GM12892 (cell line): ENCODE measurements at places on chromosomes 16 and 17.
A peak's percentile ranks its signal among the peaks of the same experiment; 100 is the strongest.

DNA sequence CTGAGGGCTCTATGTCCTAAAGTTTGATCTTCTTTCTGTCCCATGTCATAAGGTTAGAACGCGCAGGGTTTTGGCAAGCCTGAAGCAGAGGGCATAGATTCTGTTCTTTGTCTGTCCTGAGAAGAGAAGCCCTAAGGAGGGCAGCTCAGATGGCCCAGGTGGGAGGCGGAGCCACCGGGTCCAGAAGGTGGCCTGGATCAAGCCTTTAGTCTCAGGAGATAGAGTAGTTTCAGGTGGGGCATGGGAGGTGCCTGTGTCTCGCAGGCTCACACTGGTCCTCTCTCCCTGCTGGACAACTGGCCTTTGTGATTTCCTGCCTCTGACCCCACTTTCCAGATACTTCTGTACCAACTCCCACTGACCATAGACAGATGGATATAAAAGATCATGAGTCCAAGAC, 44.2 kb upstream of the DNAJA2 start:
- DNase-seq: no peak

DNA sequence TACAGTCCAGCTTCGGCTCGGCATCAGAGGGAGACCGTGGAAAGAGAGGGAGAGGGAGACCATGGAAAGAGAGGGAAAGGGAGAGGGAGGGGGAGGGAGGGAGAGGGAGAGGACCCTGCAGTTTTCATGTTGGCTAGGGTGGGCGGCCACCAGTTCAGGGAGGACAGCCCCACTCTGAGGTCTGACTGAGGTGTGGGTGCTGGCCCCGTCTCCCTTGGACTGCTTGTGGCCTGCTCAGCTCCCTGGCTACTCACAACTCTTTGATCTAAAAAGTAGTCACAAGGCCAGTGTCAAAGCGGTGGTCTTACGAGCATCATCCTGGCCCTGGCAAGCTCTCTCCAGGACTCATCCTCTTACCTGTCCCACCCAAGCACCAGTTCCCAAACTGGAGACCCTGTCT, 9.4 kb downstream of the COX4I1 start:
- no peak for DNase-seq

GRCh38 chr17:5823219-5823618, 238.9 kb upstream of the NLRP1 start:
- no peak for DNase-seq

DNA sequence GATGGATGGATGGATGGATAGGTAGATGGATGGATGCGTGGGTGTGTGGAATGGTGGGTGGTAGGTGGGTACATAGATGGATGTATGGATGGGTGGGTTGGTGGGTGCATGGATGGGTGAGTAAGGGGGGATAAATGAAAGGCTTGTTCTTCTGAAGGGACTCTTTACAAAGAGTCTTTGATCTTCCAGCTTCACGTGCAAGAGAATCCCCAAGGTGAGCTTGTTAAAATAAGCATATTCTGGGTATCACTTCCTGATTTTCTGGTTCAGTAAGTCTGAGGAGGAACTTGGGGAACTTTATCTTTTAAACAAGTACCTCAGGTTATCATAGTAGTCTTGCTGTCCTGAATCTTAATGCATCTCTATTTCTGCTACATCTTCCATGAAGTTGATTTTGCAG, 639.1 kb downstream of the MAF start:
- no peak for DNase-seq

GRCh38 chr17:59565959-59566324, 532 bp downstream of the DHX40 start:
- peak; percentile 46 for DNase-seq

DNA sequence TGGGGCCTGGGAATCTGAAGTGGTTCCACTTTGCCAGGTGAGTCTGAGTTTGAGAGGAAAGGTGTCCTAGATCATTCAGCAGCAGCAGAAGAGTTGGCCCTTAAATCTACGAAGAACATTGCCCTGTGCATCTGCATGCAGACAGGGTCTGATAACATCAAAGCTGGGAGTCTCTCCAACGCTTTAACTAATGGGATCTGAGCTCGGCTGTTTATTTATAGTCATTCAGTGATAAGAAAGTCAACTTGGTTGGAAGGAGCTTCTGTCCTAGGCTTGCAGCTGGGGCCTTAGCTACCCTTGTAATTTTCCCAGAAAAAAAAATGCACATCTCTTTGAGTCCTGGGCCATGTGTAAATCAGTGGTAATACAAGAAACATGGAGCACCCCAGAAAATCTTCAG, 418.0 kb upstream of the HSBP1 start:
- DNase-seq: no peak

- no peak for DNase-seq
Observed at GRCh38 chr17:80819422-80820164, 172.0 kb upstream of the CHMP6 start.

- no peak for DNase-seq
Observed at GRCh38 chr17:54867634-54868033, 33.0 kb upstream of the TOM1L1 start.
